EL (cell line): ENCODE measurements at places on chromosomes 11 and 22.

GRCh38 chr11:118212131-118212725 is 12.6 kb downstream of the JAML start:
- no peak for DNase-seq

DNA sequence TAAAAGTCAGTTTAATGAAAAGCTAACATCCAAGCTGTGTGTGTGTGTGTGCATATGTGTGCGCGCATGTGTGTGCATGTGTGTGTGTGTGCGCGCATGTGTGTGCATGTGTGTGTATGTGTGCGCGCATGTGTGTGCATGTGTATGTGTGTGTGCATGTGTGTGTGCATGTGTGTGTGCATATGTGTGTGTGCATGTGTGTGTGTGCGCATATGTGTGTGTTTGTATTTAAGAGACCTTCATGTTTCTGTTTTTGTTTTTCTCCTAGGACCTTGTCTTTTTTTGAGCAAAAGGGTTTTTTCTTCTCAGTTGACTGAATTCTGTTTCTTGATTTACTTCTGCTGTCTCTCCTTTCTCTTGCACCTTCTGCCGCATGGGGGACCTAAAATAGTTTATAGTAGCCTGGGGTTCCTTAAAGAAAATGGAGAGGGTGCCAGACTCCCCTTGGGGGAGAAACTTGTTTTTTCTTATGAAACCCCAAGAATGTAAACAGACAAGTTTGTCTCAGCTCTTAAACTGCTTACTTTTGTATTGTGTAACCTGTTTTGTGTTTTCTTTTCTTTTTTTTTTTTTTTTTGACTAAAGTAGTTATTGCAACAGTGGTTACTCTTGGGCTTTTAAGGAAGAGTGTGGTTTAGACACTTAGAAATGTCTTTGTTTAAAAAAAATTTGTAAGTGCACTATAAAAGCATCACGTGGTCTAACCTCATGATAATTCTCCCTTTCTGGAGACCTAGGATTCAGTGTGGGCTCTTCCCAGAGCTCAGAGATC is 53.0 kb downstream of the OSBPL5 start:
- no peak for DNase-seq

- DNase-seq: no peak
Measured at GRCh38 chr11:47656260-47656885, 14.0 kb upstream of the MTCH2 start.

DNA sequence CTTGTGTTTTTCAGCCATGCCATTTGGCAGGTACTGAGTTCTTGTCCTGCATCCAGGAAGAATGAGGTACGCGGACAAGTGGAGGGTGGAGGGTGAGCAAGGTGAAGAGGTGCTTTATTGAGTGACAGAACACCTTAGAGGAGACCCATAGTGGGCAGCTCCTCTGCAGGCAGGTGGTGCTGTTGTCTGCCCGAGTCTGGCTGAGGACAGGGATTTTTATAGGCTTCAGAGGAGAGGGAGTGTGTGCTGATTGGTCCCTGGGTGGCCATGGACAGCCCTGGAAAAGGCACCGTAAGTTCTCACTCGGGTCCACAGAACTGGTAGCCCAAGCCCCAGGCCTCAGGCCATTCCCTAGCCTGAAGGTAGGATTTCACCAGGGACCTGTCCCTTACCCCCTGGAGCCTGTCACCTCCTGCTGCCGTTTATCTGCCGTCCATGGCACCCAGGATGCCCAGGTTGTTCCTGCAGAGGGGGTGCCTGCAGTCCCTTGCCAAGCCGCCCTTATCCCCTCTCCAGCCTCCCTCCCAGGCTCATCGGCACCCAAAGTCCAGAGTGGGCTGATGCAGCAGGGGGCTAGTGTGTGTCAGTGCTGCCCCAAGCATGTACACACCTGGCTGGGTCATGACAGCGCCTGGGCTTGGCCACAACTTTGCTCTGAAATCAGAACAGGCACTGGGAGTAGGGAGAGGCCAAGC is 213.6 kb downstream of the LRRC4C start:
- DNase-seq: no peak

GRCh38 chr22:31631436-31631835 is 30.6 kb downstream of the PISD start:
- no peak for DNase-seq

- DNase-seq: no peak
Measured at GRCh38 chr11:71199226-71199820, 53.1 kb downstream of the SHANK2 start.

DNA sequence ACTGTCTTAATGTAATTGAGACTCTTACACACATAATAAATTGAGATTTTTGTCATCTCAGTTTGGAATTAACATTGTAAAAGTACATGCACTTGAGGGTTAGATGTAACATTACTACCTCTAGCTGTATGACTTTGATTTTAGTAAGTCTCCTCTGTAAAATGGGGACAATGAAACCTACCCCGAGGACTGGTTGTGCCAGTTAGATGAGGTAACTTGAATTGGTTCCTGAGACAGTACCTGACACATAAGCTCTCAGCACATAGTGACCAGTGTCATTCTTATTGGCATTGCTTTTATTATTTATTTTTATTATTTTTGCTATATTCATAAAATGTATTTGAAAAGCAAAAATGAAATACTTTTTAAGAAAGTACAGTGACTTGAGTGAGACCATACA is 114.8 kb downstream of the TEAD1 start:
- no peak for DNase-seq
